ENCODE measurements at places on chromosomes 1 and 21. TPM values are rescaled to one million over a fixed set of nuclear protein-coding genes. Genes with fewer than 3 reads are reported as not detected.

Gene MPL
- total RNA-seq = 0.26 TPM

Gene S100A12
- total RNA-seq = 1.1 TPM

Gene PLA2G2E
- not detected for total RNA-seq

Gene AHDC1
- total RNA-seq = 41.8 TPM

Gene CLCA4
- not detected for total RNA-seq

Gene BCL2L15
- total RNA-seq = 0.05 TPM

Gene NBPF6
- total RNA-seq = not detected

Gene TINAGL1
- total RNA-seq = 336 TPM

Gene CCDC17
- total RNA-seq = 1.3 TPM

Gene YBX1
- 797 TPM for total RNA-seq

Gene MAP3K21
- total RNA-seq = 0.13 TPM

Gene ASCL5
- not detected for total RNA-seq

Gene TSACC
- not detected for total RNA-seq

Gene C1orf94
- not detected for total RNA-seq

Gene CTBS
- 9.2 TPM for total RNA-seq

Gene PBX1
- 62.6 TPM for total RNA-seq

Gene FCAMR
- not detected for total RNA-seq

Gene RGS8
- total RNA-seq = not detected

Gene AMY1A
- not detected for total RNA-seq

Gene CAPN8
- not detected for total RNA-seq

Gene IGFN1
- total RNA-seq = not detected
